GM12864 (cell line): ENCODE measurements at places on chromosomes 2 and 18.

DNA sequence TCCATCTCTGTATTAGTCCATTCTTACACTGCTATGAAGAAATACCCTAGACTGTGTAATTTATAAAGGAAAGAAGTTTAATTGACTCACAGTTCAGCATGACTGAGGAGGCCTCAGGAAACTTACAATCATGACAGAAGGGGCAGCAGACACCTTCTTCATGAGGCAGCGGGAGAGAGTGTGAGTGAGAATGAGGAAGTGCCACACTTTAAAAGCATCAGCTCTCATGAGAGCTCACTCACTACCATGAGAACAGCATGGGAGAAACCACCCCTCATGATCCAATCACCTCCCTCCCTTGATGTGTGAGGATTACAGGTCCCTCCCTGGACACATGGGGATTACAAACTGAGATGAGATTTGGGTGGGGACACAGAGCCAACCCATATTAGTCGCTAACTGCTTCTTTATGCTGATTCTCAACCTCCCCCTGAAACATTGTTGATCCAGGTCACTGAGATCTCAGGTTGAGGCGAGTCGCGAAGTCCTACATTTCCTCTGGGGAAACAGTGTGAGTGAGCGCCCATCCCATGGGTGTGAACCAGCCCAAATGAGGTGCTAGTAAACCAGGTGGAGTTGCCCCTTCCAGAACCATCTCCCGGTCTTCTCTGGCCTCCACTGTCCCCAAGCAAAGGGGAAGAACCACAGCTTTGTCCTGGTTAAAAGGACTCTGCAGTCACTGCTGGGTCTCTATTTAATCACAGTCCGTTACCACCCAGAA is 123.8 kb downstream of the CAPN13 start:
- DNase-seq = no peak

GRCh38 chr2:151730262-151730975 is 3.9 kb downstream of the NEB start:
- no peak for DNase-seq

DNA sequence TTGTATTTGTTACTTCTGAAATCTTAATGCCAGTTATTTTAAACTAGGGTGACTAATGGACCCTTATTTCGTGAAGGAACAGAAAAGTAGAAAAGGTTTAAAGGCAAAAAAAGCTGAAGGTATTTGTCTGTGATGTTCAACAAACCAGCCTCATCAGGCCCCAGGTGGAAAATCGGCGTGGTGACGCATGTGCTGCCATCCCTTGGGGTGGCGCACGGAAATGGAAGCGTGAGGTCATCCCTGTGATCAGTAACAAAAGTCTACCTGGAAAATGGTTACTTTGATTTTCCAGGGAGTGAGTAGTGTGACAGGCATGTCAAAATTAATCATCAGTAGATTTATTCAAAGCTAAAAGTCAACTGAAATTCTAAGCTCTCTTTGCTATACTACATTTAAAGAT is 313.2 kb downstream of the GBX2 start:
- DNase-seq = no peak

DNA sequence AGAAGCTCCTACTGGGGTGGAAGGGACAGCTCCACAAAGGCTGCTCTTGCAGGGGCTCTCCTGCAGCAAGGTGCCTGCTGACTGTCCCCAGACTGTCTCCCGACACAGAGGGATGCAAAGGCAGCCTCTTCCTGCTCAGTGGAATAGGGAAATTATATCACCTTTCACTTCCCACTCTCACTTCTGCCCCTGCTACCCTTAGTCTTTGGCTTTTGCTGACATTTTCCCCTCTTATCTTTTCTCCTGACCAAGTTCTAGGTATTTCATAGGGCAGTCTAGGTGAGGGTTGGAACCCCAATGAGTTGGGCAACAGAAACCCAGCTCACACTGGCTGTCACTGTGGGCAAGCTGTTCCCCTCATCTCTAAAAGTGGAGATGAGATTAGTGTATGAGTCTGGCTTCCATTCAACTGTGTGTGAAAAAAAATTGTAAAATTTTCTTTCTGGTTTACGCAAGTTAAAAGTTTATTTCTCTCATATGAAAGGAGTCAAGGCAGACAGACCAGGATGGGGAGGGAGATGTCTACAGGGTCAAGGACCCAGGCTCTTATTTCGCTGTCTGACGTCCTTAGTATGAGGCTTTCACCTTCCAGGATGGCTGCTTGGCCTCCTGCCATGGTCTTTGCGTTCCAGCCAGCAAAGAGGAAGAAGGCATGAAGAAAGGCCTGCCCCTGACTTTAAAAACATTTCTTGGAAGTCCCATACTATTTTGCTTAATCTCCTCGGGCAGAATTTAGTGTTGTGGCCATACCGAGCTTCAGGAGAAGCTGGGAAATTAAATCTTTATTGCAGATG is 7.5 kb upstream of the MOCOS start:
- no peak for DNase-seq

DNA sequence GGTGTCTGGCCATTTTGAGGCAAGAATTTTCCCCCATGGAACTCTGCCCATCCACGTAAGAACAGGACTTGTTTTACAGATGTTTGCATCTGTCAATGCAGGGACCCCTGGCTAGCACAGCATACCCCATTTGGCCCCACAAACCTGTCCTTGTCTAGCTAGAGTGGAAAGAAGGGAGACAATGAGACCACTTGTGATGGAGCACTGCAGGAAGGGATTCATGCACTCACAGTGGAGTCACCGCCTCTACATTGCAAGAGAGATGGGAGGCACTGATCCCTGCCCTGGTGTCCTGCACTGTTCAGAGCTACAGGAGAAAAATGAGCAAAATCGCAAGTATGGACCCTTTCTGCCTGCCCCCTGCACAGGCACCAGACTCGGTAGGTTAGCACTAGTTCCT is 32.5 kb downstream of the NPAS2 start:
- no peak for DNase-seq

DNA sequence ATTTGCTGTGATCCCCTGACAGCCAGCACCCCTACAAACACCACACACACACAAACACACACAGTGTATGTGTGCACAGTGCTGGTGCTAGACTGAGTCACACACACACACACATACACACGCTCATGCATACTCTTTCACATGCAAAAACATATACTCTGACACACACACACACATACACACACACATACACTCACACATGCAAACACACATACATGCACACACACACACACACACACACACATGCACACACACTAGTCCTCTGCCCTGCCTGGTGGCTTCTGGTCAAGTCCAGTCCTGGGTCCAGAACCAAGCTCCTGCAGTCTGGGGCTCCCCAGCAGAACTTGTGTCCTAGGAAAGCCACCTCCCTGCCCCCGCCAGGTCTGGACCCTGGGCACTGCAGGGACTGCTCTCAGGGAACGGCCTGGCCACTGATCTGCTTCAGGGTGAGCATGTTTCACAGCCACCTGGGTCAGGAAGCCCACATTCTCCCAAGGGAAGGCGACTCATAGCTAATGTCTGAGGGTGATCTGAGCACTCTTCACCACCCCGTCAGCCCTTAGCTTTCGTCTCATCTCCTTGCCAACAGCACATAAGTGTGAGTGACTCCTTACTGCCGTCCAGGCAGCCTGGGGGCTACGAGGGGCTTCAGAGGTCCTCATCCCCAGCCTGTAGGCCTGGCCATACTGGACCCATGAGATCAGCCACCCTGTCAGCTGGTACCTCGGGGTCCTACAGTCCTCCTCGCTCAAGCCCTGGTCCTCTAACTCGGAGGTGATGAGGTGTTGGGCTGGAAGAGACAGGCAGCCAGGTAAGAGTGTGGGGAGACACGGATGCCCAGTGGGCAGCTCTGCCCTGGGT is 88.1 kb downstream of the MCFD2 start:
- no peak for DNase-seq
